ENCODE measurements at places on chromosomes 5 and 9. TPM values are rescaled to one million over a fixed set of nuclear protein-coding genes. Genes with fewer than 3 reads are reported as not detected.

The RNF208 gene
- not detected for total RNA-seq

- DNase-seq: no peak
These were observed 345.7 kb downstream of the SPATA31D1 start for GRCh38 chr9:82334286-82334685.

GRCh38 chr9:129275626-129276247 lies 97.7 kb upstream of the IER5L start:
- DNase-seq: no peak

The CARD6 gene
- 3.4 TPM for total RNA-seq

- no peak for DNase-seq
These were observed 66.2 kb downstream of the DRD1 start for GRCh38 chr5:175377816-175378215.

DNA sequence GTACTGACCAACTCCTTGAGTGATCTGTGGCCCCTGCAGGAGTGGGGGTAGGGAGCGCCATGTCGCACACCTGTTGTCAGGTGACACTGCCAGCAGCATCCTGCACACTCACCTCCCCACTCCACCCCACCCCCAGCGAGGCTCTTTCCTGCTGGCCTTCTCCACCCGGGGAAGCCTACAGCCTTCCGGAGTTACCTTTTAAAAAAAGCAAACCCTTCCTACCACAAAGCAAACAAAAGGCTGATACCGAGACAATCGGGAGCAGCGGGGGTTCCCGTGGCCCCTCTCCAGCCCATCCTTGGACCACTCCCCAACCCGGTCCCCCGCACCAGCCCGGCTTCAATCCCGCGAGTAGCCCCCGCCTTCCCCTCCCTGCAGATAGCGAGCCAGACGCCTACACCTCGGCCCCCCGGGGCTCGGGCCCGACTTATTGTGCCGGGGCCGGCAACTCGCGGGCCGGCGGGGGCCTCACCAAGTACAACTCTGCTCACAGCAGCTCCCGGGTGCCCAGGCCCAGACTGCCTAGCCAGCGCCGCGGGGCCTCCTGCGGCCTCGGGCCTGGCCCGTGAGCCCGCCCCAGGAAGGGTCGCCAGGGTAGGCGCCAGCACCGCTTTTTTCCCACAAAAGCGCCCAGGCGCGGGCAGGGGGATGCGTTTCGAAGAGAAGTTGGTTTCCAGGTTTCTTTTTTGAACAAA lies 724 bp downstream of the MACROH2A1 start:
- peak; percentile 77 for DNase-seq

DNA sequence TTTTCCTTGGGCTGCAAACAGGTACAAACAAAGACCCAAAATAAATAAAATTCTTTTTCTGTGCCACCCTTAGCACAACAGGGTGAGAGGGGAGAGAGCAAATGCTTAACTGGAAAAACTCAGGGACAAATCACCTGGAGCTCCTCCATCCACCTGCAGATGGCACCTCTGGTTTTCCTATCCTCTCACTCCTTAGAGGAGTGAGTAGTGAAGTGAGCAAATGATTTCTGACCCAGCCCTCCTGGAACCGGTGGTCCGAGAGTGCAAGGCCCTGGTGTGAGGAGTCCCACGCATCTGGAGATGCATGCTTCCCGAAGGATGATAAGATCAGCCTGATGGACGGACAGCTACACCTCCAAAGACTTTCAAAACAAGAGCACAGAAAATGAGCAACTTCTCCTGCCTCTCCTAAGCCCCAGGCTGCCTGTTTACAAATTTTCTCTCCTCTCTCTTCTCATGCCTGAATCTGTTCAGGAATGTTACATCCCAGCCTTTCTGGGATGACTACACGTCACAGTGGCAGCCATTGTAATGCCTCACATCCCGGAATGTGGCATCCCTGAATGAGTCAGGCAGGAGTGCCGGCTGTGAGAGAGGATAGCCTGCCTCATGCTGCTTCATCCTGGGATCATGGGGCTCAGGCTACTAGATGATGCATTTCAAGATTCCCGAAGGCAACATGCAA lies 86.4 kb downstream of the ADRB2 start:
- DNase-seq: no peak

The GRM6 gene
- total RNA-seq: not detected

The RANBP3L gene
- total RNA-seq: 1.2 TPM

DNA sequence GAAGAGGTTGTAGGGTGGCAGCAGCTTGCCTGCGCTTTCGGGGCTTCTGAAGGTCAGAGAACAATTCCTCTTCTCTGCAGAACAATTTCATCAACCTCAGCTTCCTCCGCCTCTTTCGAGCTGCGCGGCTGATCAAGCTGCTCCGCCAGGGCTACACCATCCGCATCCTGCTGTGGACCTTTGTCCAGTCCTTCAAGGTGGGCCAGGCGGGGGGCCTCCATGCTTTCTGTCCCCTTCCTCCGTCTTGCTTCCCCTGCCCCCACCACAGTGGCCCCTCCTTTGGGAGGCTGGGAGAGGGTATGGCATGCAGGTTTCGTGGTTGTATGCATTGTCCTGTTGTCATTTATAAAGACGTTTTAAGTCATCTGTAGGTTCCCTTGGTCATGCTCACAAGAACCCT lies 195.8 kb downstream of the CACNA1B start:
- DNase-seq: no peak

The PRDM9 gene
- total RNA-seq: not detected

- no peak for DNase-seq
These were observed 111.2 kb upstream of the HAPLN1 start for GRCh38 chr5:83831834-83832233.

The IFNA13 gene
- not detected for total RNA-seq

DNA sequence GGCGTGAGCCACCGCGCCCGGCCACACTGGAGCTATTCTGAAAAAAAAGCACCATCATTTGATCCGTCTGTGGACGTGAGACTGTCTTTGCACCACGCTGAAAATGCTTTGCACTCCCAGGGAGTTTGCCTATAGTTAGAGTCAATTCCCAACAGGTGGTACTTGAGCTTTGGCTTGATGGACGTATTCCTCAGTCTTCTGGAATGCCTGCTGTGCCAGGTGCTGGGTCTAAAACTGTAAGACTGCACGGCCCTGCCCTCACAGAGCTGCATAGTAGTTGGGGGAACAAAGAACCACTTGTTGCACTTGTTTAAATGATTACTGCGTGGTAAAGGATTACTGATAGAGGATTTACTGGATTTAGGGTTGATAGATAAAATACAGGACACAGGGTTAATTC lies 3.4 kb upstream of the CCNO start:
- no peak for DNase-seq

GRCh38 chr5:61496446-61496845 lies 164.4 kb downstream of the ZSWIM6 start:
- no peak for DNase-seq

GRCh38 chr5:57416278-57416994 lies 66.2 kb downstream of the ACTBL2 start:
- DNase-seq: no peak

The TRAF1 gene
- total RNA-seq: 5.4 TPM

DNA sequence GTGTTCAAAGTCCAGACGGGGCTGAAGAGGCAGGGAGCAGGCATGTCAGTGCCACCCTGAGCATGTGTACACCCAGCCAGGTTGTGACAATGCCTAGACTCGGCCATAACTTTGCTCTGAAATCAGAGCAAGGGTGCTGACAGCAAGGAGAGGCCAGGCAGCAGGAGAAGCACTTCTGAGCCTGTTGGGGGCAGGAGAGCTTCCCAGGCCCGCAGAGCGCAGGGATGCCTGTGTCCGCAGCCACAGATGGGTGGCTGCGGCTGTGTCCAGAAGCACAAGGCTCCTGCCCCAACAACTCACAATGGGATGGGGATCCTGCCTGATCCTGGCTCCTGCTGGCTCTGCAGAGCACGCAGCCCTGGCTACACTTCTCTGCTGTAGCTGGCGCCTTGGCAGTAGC lies 373.9 kb downstream of the CHSY3 start:
- DNase-seq: no peak

The STOML2 gene
- 60.1 TPM for total RNA-seq

GRCh38 chr5:61162832-61163567 lies 732 bp upstream of the SMIM15 start:
- peak; percentile 23 for DNase-seq

The F2RL2 gene
- total RNA-seq: 0.96 TPM

DNA sequence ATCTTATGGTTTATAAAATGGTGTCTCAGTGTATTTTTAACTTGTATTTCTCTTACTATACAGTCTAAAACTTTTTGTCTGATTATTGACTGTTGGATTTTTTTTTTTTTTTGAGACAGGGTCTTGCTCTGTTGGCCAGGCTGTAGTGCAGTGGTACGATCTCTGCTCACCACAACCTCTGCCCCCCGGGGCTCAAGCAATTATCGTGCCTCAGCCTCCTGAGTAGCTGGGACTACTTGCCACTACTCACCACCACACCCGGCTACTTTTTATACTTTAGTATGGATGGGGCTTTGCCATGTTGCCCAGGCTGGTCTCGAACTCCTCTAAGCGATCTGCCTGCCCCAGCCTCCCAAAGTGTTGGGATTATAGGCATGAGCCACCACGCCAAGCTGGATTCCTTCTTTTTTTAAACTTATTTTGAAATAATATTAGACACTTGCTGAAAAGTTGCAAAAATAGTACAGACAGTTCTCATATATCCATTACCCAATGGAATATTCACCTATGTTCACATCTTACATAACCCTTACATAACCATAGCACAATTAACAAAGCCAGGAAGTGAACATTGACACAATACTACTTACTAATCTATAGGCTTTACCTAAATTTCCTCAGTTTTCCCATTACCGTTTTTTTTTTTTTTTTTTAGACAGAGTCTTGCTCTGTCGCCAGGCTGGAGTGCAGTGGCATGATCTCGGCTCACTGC lies 47.2 kb downstream of the STOM start:
- no peak for DNase-seq

GRCh38 chr9:85871008-85871407 lies 69.9 kb upstream of the NAA35 start:
- DNase-seq: no peak

The TSLP gene
- total RNA-seq: 0.27 TPM

GRCh38 chr5:94968507-94969095 lies 316.3 kb downstream of the MCTP1 start:
- no peak for DNase-seq

- DNase-seq: no peak
These were observed 68.6 kb upstream of the ADAMTS2 start for GRCh38 chr5:179413711-179414458.

GRCh38 chr9:89497978-89498851 lies at the start of gene SEMA4D:
SEMA4D (minus strand) TSS chr9:89498113; CDS start chr9:89405456, 92,657 bp downstream.
- peak; percentile 85 for DNase-seq

The ARRDC3 gene
- total RNA-seq: 13.7 TPM

The ADAMTSL2 gene
- total RNA-seq: 0.68 TPM

The AIF1L gene
- total RNA-seq: 2.2 TPM

DNA sequence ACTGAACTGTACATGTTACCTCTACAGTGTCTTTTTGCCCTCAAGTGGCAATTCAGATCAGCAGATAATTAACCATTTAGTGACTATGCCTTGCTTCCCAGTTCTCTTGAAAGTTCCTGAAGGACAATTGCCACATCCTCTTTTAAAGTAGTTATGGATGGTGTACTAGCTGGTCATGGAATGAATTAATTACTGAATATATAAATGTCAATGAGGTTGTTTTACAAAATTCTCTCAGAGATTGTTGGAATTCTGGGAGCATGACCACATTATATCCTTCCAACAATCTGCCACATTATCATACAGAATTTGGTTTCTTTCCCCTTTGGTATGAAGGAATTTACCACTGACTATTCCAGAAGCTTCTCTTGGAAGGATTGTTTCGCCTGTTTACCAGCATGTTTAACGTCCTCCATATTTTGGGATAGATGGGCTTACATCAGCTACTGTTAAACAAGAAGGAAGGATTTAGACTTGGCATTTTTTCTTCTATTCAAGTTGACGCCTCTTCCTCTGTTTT lies 176.4 kb downstream of the CD180 start:
- no peak for DNase-seq

DNA sequence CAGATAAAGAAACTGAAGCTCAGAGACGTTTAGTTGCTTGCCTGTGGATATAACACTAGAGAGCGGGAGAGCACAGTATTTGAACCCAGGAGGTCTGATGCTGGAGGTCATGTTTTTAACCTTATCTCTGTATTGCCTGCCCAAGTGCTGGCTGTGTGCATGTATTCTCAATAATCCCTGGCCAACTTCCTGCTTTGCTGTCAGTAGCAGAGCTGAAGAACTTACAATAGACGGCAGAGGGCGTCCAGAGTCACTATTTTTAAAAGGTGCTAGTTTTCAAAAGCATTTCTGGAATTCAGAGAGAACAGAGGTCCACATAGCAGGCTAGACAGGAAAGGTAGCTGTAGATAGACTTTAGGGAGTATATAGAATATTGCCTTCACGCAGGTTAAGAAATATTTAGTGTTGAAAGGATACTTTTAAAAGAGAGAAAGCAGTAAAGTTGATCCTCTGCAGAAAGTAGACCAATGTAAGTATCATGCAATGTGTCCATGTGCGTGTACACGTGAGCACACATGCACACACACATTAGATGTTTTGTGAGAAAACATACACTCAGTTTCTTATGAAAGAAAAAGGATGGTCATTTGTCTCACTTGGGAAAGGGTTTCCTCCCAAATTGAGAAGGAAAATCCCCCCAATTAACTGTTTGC lies 46.3 kb downstream of the PTCD2 start:
- DNase-seq: peak; percentile 63

- DNase-seq: no peak
These were observed 86.5 kb downstream of the KLHL3 start for GRCh38 chr5:137649228-137649935.

- no peak for DNase-seq
These were observed 140.0 kb downstream of the SIL1 start for GRCh38 chr5:139058121-139058520.

The CXXC5 gene
- 50.7 TPM for total RNA-seq

DNA sequence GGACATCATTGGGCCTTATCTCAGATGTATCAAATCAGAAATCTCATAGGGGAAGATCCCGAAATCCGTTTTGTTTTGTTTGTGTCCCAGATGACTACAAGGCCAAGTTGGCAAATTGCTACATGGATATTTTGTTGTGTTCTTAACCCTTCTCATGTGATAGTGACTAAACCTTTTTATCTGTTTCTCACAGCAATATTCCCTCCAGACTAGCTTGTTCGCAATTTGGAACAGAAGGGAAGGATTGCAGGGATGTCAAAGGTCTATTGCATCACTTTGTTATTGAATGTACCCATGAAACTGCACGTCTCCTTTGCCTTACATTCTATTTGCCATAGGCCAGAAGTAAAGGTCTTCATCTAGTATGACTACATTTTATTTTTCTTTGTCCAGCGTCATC lies 453.9 kb downstream of the NFIB start:
- no peak for DNase-seq

- peak; percentile 52 for DNase-seq
These were observed 7.3 kb downstream of the CDC14B start for GRCh38 chr9:96612105-96612965.

Data from transverse colon (tissue), 4 donors.